Stimulated activated CD8-positive, alpha-beta memory T cell treated with anti-CD3 and anti-CD28 coated beads, Interleukin-7, amount 100 ng/mL, for 1 hour (primary cell): ENCODE measurements at places on chromosomes 1 and 21.

GRCh38 chr1:98385652-98386051, 275.9 kb upstream of the SNX7 start:
- no peak for DNase-seq

GRCh38 chr1:1780598-1781525, 2.6 kb upstream of the NADK start:
- DNase-seq, result no peak

- no peak for DNase-seq
These were observed 1.0 kb upstream of the NADK start for GRCh38 chr1:1779320-1779675.

- DNase-seq, result no peak
These were observed 18.4 kb upstream of the FRRS1 start for GRCh38 chr1:99784809-99785255.

- DNase-seq, result no peak
These were observed 67.6 kb downstream of the MAB21L3 start for GRCh38 chr1:116178837-116179236.

DNA sequence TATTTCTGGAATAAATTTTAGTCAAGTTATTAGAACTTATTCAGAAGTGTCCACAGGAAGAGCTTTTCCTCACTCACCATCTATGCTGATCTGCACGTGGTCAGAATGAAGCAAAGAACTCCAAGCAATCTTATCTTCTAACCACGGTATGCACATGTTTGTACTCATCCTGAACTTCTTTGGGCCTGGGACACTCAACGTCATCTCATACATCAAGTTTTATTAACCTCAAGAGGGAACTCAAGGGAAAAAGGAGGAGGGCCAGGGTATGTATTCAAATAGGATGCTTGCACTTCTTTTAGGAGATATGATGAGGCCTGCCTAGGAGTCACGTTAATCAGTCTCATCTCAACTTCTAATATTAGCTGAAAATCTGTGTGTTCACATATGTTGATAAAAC, 142.5 kb downstream of the C1orf94 start:
- DNase-seq, result no peak
